ENCODE measurements at places on chromosomes 12 and 14.

- DNase-seq: no peak
Observed at GRCh38 chr14:88518592-88519512, 36.0 kb downstream of the PTPN21 start.

DNA sequence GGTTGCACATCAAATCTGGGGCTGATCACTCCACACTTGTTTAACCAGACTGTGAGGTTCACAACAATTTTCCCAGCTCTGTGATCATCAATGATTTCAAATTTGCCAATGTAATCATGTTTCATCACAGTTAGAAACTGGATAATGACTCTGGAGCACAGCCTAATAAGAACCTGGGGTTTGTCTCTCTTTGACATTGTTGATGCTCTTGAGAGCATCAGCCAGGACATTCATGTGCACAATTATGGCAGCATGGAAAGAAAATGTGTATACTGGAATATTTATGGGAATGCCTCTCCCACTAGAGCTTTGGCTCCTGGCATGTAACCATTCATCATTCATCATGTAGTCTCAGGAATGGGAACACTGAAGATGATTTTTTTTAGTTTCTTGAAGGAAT, 47.0 kb downstream of the SIX1 start:
- no peak for DNase-seq

- no peak for DNase-seq
Observed at GRCh38 chr12:76523408-76523807, 36.2 kb downstream of the OSBPL8 start.

GRCh38 chr12:51442324-51442723, 17.7 kb downstream of the SLC4A8 start:
- DNase-seq: no peak

- peak; percentile 53 for DNase-seq
Observed at GRCh38 chr12:131608740-131609690, 101.9 kb upstream of the SFSWAP start.

GRCh38 chr12:69161829-69162228, 77.5 kb upstream of the CPSF6 start:
- DNase-seq: no peak

- DNase-seq: no peak
Observed at GRCh38 chr12:93714382-93714781, 37.2 kb downstream of the CRADD start.

All from activated T-cell treated with anti-CD3 and anti-CD28 coated beads for 1 hour (primary cell).